Nucleus accumbens (tissue), 56 donors: ENCODE measurements at places on chromosomes 6 and 20.

DNA sequence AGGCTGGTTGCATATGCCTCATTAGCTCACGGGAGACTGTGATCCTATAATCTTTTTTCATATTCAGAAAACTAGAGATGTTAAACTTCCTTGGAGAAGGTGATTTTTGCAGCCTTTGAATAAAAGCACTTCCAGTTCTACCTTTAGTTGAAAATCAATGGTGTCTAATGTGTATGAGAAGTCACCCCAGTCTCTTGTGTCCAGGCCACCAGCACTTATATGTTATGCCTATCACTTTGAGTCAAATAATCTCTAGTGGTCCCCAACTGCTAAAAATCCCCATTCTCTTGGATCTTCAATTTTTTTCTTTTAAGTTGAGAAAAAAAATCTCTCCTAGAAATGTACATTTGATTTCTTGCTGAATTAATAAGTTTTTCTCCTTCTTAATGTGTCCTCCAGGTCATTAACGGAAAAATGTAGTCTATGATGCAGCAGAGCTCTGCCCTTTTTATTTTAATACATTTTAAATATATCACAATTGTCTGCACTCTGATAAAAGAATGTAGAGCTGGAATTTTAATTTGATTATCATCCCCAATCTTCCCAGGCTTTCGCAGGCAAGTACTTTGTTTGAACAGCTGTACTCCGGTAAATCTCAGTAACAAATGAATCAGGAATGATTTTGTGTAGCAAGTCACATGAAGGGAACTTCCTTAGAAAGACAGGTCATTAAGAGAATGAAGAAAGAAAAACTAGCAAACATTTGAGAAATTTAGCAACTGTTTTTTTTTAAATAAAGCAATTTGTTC, 147.0 kb downstream of the SOX4 start:
- no peak for DNase-seq

- DNase-seq: no peak
Measured at GRCh38 chr20:57717797-57718196, 8.0 kb upstream of the PMEPA1 start.

DNA sequence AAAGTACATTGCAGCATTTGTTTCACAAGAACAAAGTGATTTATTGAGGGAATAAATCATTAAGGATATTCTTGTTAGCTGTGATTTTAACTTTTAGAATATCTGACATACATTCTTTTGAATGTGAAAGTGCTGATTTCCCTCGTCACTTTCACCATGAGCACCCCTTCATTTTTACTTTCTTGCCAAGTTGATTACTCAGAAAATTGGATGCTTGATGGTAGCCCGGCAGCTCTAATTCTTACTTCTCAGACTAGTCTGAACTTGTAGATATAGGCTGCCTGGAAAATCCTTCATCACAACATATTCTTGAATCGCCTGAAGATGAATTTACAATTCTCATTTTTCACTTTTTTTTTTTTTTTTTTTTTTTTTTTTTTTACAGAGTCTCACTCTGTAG, 147.1 kb upstream of the SMLR1 start:
- DNase-seq: no peak

DNA sequence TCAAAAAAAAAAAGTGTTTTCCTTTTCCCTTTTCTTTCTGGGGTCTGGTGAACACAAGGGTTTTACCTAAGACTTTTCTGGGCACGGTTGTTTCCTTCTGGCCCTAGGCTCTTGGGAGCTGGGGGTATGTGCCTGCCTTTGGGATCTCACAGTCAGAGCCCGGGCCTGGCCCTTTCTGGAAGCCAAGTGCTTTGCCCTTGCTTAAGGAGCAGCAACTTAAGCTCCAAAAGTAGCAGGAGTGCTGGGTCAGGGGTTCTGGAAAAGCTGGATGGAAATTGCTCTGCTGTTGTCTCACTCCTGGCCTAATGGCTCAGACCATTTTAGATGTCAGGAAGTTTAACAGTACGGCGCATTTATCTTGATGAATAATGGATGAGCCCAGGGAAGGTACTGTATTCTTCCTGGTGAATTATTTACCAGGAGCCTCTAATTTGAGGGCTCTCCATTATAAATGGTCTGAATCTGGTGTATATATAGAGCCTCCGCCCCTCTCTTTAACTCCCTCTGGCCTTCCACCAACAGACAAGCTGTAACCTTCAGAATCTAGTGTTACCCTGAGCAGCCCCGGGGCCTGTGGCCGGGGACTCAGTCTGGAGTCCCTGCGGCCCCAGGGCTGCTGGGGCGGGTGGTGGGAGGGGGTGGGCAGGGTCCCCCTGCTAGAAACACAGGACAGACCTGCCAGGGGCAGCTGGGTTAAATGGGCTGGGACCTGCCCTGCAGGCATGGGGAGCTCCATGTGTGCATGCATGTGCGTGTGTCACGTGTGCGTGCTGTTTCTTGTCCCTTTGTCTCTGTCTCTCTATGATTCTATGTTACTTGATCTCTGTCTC, 37.5 kb downstream of the PTK7 start:
- DNase-seq: no peak

- no peak for DNase-seq
Measured at GRCh38 chr6:167505782-167506181, 180.9 kb downstream of the TTLL2 start.

GRCh38 chr6:53924821-53925422, 130.1 kb downstream of the LRRC1 start:
- no peak for DNase-seq
